Naive B cell (primary cell): ENCODE measurements at places on chromosomes 12 and 14.

DNA sequence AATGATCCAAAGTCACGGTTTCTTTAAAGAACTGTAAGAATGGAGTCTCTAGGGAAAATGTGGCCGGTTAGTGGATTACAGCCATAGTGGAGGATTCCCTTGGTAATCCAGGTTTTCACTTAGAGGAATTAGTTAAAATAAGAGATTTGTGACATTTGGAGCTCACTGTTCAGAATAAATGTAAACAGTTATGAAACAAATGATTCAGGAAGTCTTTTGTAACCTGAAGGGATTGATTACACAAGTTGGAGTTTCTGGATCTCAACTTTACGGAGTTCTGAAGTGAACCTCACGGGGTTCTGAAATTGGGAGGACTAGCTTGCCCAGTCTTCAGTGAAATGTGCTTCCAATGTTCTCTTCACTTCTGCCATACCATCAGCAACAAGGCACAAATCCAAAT lies 234.4 kb upstream of the FKBP4 start:
- DNase-seq: no peak

DNA sequence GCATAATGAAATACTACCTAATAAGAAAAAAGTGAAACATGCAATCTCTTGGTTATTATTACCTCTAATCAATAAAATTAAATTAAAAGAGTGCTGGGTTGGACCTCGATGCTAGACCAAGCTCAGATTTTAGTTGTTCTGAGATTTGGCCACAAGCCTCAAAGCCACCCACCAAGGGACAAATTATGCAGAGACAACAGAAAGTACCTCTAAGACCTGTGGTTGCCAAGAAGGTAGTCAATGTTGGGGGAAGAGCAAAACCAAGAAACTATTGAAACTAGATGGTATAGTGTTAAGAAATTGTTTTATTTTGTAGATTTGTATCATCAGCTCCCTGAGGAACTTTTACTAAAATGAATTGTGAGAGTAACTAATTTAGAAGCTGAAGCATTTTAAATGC lies 43.8 kb upstream of the ARID2 start:
- DNase-seq: no peak

DNA sequence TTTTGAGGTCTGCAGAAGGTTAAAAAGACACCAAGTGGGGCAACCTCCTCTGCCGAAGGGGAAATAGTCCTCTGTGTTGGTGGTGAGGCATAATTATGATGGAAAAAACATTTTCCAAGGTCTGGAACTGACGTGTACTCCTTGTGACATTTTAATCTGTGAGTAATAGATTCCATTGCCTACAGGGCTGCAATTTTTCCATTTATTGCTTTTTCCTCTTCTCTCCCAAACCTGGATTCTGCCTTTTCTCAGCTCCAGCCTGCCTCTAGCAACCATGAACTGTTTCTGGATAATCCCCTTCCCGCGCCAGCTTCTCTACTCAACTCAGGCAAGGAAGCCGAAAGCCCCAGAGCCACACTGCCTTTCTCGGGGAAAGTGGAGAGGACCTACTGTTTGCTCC lies 230.1 kb upstream of the PLXNC1 start:
- DNase-seq: no peak

GRCh38 chr12:76018672-76019071 lies 12.9 kb downstream of the PHLDA1 start:
- no peak for DNase-seq

- DNase-seq: no peak
Observed at GRCh38 chr12:3242199-3242863, 165.2 kb downstream of the TSPAN9 start.

- no peak for DNase-seq
Observed at GRCh38 chr12:126474703-126475102, 1409.5 kb downstream of the AACS start.

DNA sequence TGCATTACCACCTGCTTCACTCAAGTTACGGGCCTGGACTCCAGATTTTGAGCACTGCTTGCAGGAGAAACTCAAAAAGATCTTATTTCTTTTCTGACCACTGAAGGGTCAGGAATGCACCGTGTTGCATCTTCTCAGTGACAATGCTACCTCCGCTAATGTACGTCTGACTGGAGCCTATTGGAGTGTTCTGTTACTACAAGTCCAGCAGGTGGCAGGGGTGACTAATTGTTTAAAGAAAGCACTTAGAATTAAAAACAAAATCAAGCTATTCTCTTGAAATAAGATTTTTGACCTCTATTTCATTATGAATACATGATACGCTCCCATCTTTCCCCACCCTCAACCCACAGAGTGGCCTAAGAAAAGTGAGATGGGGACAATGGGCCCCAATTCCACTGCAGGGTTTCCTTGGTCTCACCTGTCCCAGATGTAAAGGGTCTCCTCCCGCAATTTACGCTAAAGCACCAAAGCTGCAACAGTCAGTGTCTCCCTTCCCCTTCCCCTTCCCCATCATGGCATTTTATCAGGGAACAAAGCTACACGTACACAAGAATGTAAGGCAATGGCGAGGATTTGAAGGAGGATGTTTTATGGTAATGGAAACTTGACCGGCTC lies 2.2 kb downstream of the TBPL2 start:
- no peak for DNase-seq
